ENCODE measurements at places on chromosomes 12 and 14.

GRCh38 chr12:26274441-26275312 is 79.3 kb downstream of the SSPN start:
- DNase-seq = peak; percentile 78

DNA sequence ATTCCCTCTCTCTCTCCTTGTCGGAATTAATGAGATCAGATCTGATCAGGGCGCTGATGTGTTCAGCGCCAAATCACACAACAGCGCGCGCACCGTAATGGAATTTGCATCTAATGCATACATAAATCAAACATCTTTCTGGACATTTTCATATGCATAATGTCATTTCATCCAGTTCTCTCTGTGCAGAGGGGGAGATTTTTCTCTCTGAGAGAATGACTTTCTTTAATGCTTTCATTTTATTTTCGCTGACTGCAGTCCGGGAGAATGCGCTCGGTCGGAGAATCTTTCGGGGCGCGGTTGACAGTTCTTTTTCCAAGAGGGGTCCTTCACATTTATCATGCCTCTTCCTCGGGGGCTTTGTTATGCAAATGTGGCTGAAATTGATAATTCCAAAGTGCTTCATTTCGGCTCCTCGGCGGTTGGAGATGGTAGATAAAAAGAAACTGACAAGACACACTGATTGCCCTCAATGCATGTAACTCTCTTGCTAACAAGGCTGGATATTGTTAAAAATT is 615.9 kb downstream of the VRK1 start:
- DNase-seq = no peak

- DNase-seq = no peak
Measured at GRCh38 chr12:81329085-81329484, 251.2 kb downstream of the ACSS3 start.

DNA sequence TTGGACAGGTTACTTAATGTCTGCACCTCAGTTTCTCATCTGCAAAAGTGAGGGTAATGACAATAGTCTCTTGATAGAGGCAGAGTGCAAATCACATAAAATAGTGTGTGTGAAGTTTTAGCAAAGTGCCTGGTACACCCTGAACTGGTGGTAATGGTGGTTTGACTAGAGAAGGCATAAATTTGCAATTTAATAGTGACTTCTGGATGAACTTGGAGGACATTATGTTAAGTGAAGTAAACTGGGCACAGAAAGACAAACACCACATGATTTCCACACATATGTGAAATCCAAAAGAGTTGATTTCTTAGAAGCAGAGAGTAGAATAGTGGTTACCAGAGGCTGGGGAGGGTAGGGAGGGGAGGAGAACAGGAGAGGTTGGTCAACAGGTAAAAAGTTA is 54.8 kb upstream of the FUT8 start:
- no peak for DNase-seq

DNA sequence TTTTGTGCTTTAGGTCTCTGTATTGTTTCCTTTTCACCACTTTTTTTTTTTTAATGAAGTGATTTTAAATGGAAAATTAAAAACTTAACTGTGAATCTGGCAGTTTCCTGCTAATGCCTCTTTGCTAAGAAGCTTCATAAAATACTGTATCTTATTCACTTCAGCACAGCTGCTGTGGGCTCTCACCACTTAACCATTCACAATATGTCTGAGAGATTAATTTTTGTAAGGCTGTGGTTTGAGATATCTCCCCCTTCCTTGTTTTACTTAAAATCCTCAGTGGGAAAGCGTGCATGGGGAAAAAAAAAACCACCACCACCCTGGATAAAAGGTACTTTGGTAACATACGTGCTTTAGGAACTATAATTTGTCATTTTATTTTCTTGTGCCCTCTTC is 115.9 kb downstream of the ETV6 start:
- no peak for DNase-seq

GRCh38 chr12:19014240-19014639 is 115.3 kb upstream of the PLEKHA5 start:
- no peak for DNase-seq

DNA sequence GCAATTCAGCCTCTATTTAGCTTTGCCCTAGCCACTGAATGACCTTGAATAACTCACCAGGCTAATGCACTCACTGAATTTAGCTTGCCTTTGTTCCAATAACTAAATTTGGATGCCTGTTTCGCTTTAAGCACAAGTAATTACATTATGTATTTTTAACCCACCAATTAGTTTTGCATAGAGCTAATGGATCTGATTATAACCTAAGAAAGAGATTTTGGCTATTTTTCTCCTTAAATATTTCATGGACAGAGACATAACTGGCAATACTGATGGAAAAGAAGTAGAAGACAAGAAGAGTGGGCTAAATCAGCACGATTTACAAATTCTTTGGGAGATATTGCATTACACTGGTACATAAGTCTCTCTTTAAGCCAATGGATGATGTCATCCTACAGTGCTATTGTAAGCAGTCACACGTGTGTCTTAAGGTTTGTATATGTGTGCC is 85.7 kb downstream of the AKAP6 start:
- DNase-seq = no peak

GRCh38 chr12:98999559-98999958 is 354.5 kb downstream of the APAF1 start:
- no peak for DNase-seq

DNA sequence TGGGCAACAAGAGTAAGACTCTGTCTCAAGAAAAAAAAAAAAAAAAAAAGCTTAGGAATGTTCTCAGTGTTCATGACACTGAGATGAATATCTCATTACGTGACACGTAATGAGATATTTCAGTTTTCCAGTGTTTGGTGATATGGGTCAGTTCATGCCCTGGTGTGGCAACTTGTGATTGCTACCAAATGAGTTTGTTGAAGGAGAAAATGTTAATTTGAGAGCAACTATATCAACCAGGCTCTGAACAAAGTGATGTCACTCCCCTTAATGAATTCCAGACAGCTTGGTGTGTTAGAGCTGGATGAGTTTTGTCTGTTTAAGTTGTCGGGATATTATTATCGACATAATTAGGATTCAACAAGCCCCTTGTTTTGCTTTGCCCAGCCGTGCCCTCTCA is 211.7 kb downstream of the DPF3 start:
- no peak for DNase-seq

- DNase-seq = no peak
Measured at GRCh38 chr12:120892265-120892664, 11.9 kb downstream of the SPPL3 start.

- no peak for DNase-seq
Measured at GRCh38 chr12:112779181-112779580, 12.4 kb upstream of the RPH3A start.

DNA sequence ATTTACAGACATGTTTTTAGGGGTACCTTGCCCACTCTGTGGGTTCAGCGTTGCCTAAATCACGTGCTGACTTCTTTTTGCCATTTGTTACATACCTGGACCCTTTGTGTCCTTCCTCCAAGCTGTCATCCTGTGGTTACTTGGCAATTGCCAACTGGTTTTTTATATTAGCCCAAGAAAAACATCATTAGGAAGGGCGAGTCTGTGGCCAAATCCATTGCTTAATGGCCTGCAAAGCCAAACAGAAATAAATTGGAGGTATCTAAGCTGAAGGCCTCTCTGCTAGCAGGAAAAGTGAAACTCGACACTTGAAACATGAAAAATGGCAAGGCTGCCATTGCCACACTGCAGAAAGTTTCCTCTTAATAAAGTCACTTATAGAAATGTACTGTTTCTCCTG is 190.4 kb downstream of the NUAK1 start:
- no peak for DNase-seq

GRCh38 chr12:52649066-52649465 is 2.9 kb downstream of the KRT2 start:
- DNase-seq = no peak

GRCh38 chr14:101101456-101102056 is 198.0 kb upstream of the RTL1 start:
- DNase-seq = no peak

DNA sequence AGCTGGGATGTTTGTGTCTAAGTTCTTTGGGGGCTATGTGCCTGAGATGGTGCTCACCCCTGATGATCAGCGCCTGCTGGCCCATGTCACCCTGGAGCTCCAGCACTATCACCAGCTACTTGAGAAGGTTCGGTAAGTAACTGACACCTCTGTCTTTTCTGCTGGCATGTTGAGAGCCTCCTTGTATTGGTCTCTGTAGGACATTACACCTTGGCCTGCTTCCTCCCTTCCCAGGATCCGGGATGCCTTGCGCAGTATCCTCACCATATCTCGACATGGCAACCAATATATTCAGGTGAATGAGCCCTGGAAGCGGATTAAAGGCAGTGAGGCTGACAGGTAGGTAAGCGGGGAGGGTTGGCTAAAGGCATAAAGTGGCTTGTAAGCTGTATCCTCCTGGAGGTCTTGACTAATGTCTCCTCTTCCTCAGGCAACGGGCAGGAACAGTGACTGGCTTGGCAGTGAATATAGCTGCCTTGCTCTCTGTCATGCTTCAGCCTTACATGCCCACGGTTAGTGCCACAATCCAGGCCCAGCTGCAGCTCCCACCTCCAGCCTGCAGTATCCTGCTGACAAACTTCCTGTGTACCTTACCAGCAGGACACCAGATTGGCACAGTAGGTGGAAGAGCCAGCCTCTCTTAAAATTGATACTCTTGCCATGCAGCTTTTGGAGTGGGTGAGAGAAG is 5.5 kb downstream of the DDIT3 start:
- no peak for DNase-seq

- peak; percentile 28 for DNase-seq
Measured at GRCh38 chr12:11663130-11663529, 13.7 kb downstream of the ETV6 start.

GRCh38 chr14:25400607-25401206 is 350.8 kb upstream of the STXBP6 start:
- DNase-seq = no peak

DNA sequence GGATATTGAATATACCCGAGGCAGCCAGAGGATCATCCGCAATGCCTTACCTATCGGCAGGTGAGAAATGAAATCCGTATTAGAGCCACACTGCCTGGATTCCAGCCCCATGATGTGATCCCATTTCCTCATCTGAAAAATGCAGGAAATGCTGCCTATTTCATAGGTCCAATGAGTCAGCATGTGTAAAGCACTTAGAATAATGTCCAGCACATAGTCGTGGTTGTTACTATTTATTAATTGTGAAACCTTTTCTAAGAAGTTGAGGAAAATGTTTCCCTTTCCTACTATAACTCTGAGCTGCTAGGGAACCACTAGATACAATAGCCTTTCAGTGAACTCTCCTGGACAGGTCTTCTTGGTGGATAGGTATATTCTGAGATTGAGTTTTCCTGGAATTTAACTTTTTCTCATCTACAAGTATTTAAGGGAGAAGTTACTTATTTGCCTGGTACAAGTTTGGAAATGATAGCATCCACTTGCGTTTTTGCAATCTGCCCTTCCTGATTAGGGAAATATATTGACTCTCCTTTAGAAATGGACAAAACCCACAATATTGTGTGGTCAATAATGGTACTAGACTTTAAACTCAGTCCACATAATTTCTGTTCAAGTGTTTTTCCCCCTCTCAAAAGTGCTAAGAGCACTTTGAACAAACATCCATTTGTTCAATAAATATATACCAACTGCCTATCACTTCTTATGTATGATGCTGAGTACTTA is 12.2 kb downstream of the POLR3B start:
- no peak for DNase-seq

- DNase-seq = peak; percentile 22
Measured at GRCh38 chr14:73591690-73592449, at the start of gene ACOT4. TSS of gene ACOT4 (plus strand) at chr14:73591873. CDS start at chr14:73591960, 87 bp downstream.

GRCh38 chr14:94491511-94491910 is 15.5 kb upstream of the SERPINA9 start:
- DNase-seq = no peak

DNA sequence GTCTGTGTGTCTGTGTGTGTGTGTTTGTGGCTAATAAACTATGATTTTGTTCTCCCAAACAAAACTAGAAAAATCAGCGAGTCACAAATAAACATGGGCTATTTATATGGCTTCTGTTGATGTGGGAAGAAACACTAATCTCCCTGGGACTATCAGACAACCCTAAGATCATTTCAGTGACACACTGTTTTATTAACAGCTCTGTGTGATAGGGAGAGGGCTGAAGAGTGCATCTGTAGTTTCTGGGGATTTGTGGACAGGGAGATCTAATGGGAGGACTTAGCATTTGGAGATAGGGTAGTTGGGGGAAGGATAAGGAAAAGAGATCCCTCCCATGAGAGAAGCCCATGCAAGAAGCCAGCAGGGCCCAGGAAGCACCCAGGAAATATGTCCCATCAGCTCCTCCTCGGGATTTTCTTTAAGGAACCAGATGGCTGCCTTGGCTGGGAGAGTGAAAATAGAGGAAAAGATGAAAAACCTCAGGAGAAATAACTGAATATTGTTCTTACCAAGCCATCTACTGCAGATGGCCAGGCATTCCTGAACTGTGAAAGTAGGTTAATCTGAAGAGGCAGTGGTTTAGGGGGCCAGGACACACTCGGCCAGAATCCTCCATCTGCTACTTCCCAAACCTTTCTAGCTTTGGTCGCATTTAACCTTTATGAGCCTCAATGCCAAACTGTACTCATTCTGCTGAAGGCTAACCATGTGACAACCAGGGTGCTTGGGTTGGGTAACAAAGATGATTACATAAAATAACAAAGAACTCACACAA is 253.4 kb downstream of the BTG1 start:
- DNase-seq = no peak

DNA sequence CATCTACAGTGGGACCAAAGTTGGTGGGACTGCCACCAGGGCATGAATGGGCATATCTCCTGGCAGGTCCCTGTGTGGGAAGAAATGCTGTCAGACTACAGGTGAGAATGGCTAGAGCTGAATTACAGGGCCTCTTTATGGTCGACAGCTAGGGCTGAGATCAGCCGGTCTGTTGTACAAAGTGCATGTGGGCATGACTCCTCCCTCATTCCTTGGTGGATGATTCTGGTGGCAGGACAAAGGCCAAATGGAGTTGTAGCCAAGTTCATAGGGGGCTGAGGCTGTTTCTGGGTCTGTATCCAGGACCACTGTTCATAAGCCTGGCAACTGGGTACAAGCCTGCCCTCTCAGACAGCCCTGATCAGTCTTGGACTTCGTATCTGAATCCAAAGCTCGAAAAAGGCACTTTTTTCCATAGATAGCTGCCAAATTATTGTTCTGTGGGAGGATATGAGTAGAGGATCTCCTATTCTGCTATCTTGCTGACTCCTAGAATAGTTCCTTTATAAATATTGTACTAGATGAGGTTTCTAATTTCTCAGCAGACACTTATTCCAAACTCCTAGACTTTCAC is 460.8 kb downstream of the TMEM117 start:
- DNase-seq = no peak

DNA sequence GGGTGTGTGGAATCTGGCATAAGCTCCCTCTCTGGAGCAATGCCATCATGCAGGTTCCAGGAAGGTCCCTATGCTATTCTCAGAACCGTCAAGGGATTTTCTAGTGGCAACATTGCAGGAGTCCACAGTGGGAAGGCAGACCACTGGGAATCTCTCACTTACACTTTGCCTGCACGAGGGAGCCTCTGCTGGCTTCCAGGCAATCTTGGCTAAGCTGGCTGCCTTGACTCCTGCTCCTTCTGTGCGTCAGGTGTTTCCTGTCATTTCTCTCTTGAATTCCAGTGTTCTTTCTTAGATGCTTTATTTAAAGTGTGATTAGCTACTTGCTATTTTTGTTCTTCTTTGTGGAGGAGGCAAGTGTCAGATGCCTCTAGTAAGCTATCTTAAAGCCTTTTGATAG is 414.0 kb upstream of the ATP2B1 start:
- DNase-seq = no peak

- DNase-seq = peak; percentile 54
Measured at GRCh38 chr14:61454545-61454944, 133.2 kb downstream of the PRKCH start.

GRCh38 chr12:133202493-133203343 is 21.4 kb downstream of the ZNF268 start:
- no peak for DNase-seq

Measured in left ventricle myocardium inferior (tissue), 1 donor.